ENCODE measurements at places on chromosomes 5 and 9.

DNA sequence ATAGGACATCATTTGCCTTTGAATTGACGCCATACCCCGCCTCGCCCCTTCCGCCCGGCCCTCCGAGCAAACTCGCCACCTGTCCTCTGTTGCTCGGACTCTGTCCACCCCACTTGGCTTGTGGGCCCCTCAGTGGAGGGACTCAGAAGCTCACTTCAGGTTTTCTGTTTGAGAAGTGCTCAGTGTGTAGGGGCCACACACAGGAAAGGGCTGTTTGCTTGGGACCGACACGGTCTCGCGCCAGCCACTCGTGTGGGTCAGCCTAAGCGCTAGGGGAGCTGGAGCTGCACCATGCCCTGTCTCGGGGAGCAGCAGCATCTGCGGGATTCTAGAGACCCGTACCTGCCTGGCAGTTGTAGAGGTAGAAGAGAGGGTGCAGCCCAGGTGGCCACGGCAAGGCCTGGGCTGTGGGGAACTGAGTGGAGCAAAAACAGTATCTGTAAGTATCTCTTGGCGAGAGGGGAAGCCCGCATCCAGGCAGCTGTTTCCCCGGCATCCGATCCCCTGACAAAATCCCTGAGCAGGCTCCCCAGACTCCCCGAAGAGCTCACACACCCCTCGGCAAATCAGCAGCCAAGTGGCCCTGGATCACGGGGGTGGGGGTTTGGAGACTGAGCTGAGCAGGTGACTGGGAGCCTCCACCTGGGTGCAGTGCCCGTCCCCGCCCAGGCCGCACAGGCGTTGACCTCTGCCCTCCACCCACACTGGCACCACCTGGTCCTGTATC is 52.2 kb downstream of the COL5A1 start:
- DNase-seq = no peak

DNA sequence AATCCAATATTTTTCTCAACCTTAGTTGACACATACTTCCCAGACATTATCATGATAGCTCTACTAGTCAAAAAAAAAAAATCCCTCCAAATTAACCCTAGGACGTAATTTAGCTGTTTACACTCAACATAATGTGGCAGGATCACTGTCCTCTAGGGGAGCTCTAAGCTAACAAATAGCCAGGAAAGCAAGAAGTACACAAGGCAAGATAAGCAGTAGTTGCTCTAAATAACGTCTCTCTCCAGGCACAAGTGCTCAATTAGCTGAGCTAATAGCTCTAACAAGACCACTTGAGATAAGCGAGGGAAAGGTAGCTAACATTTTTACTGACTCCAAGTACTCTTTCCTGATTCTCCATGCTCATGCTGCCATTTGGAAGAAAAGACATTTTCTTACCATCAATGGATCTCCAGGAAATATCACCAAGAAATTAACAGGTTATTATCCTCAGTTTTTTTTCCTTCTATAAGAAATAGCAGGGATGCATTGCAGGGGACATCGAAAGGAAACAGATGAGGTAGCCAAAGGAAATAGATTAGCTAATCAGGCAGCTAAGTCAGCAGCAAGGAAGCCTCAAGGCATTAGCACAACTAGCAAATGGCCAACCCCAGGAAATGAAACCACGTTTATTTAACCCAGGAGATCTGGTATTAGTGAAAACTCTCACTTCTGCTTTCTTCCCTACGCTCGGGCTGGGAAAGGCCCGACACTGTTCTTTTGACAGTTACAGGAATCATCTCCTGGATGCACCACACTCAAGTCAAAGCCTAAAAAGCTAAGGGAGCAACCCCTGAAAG is 614.1 kb downstream of the PTPRD start:
- DNase-seq = no peak

GRCh38 chr5:103598997-103599566 is 36.5 kb upstream of the NUDT12 start:
- no peak for DNase-seq

DNA sequence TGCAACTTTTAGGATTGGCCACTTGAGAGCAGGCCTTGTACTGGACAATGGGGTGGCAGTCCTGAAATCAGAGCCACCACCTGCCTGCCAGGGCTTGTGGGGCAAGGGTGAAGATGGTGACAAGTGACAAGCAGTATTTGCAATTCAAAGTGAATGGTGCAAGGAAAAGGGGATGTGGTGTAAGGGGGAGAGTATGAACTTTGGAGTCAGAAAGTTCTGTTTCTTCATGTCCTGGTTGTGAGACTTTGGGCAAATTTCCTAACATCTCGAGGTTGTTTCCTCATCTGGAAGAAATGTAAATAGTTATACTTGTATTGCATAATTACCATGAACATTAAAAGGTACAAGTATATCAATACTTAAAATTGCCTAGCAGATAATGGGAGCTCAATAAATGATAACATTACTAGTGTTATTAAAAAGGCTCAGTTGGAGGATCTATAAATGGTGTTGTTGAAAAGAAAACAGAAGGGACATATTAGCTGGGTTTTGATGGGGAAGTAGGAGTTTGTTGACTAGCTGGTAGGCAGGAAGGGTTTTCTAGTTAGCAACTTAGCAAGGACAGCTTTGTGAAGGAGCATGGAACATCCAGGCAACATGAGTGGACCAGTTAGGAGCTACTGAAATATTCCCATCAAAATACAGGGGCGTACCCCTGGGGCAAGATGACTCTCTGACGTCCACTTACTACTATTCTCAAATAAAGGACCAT is 21.3 kb upstream of the MEGF9 start:
- no peak for DNase-seq

DNA sequence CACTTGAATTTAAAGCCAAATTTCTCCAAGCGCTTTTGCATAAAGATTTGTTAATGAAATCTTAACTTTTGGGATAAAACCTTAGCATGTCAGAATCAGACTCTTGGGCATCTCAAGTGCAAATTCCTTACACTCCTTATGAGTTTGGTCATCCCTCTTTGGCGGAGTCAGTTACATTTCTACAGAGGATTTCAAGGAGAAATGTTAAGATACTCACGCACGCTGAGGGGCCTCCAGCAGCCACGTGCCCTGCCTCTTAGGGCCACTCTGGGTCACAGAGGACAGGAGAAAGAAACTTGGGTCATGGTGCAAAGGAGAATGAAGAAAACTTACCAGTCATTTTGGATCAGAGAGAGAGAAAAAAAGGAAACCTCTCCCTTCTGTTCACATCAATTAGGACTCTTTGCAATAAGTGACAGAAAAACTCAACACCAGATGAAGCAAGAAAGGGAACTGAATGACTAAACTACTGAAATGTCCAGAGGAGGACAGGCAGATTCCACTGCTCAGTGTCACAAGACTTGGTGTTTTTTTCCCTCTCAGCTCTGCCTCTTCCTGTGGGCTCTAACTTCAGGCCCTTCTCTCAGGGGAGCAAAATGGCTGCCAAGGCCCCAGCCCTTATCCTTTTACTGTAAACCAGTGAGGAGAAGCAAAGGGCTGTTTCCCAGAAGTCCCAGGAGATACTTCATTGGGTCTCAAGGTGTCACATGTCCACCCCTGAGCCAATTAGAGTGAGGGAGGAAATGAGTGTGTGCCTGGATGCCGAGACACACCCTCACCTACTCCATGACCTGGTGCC is 63.3 kb upstream of the NFIL3 start:
- DNase-seq = no peak

DNA sequence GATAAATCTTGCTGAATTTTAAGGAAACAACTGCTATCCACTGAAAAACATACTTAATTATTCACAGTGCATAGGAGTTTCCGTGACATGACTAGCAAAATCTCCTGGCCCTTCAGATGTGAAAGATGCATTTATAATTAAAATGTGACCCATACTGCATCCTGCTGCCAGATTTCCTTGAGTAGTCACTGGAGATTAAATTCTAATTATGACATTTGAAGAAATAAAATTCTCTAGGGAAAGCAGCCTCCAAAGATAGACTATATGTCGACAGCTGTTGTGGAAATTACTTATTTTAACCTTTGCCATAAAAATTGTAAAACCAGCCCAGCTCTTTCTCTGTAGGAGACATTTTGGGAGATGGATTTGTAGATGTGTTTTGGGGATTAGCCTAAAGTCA is 193.6 kb upstream of the SMC2 start:
- DNase-seq = no peak

DNA sequence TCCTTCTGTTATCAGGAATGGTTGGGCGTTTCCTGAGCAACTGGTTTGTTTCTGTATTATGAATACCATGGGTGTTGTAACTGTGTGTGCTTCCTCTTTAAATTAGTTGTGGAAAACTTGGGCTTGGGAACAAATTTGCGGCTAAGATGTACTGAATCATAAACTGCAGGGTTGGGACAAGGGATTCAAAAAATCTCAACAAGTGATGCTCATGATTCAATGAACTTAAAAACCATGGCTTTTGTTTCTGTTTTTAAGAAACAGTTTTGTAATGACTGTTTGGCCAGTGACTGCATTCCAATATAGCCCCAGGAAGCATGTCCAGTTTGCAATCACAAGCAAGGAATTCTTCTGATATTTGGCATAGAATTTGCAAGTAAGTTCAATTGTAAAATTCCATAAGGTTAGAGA is 657.5 kb upstream of the WWC1 start:
- no peak for DNase-seq

GRCh38 chr5:135930949-135931295 is 23.9 kb downstream of the LECT2 start:
- DNase-seq = no peak

DNA sequence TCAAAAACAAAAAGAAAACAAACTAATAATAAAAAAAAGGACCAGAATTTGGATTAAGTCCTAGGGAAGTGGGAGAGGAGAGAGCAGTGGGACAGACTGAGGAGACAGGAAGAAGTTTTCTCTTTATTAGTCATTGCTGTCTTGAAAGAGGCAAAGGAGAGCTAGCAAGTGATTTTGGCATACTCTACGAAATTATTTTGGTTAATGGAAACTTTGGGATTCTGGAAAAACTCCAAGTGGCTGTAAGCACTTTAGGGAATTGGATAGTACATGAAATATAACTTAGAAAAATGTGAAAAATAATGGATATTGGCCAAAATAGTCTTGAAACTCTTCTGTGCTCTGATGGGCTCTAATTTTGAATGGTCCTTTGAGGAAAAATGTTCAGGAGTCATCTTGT is 1641.8 kb upstream of the WWC1 start:
- no peak for DNase-seq

GRCh38 chr5:167564275-167564674 is 727.2 kb upstream of the WWC1 start:
- no peak for DNase-seq

- DNase-seq = no peak
Observed at GRCh38 chr5:139091439-139092156, 106.6 kb downstream of the SIL1 start.

GRCh38 chr5:78127875-78128274 is 166.6 kb downstream of the AP3B1 start:
- DNase-seq = no peak

DNA sequence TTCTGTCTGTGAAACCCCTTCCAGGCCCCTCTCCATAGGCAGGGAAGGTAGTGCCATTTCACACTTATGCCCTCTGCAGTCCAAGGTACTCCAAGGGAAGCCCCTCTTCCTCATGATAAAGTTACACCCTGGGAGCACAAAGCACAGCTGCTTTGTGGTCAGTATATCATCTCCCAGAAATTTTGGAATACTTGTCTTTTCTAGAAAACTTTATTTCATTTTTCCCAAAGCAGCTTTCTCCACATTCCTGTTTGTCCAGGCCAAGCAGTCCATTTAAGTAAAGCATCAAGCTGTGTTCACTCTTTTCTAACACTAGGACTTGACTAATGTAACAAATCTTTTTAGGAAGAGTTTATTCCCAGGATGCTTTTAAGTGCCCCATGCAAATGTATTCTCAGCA is 371.8 kb upstream of the RGMB start:
- DNase-seq = no peak

DNA sequence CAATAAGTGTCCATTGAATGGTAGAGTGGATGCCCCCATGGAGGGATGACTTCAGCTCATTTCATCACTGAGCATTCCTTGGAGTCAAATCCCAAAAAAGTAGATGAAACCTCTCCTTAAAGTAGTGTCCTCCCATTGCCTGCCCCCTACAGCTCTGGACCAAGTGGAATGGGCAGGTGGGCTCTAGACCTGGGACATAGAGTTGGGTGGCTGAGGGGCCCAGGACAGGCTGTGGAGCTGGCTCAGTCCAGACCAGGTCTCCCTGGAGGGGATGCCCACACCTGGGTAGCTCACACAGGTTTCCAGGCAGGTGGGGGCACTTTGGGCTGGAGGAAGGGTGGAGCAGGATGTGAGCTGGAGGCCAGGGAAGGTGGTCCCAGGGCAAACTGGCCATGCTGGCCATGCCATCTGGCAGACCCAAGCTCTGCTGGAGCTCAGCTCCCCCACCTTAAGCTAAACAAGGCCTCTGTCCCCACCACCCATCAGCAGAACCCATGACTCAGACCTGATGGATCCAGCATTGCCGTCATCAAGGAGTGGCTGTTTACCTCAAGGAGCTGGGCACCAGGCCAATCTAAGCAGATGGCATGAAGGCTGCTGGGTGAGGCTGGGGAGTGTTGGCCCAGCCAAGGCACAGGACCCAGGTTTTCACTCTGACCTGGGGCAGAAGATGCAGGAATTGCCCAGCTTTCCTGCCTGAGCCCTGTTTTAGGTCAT is 6.2 kb upstream of the SPINK4 start:
- no peak for DNase-seq

GRCh38 chr9:18268381-18268780 is 205.6 kb upstream of the ADAMTSL1 start:
- DNase-seq = no peak

DNA sequence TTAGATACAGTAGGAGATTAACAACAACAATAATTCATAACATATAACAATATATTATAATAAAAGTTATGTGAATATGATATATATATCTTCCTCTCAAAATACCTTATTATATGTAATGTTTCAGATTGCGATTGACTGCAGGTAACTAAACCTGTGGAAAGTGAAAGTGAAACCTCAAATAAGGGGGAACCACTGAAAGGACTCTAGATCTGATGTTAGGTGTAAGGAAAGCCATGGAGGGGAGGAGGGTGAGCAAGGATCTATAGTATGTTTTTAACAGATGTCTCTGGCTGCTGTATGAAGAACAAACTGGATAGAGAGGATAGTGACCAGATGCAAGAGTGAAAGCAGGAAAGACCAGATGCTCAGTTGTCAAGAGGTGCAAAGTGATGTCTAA is 5.8 kb upstream of the FSTL4 start:
- DNase-seq = no peak
